Stimulated activated CD8-positive, alpha-beta memory T cell treated with anti-CD3 and anti-CD28 coated beads, Interleukin-2, amount 100 ng/mL, for 1 hour (primary cell): ENCODE measurements at places on chromosomes 7 and 10.

GRCh38 chr7:42878303-42878702 lies 33.6 kb downstream of the C7orf25 start:
- DNase-seq, result no peak

- no peak for DNase-seq
These were observed 16.7 kb downstream of the POT1 start for GRCh38 chr7:124912972-124913371.

- DNase-seq, result no peak
These were observed 61.4 kb downstream of the ABI1 start for GRCh38 chr10:26799342-26799741.

DNA sequence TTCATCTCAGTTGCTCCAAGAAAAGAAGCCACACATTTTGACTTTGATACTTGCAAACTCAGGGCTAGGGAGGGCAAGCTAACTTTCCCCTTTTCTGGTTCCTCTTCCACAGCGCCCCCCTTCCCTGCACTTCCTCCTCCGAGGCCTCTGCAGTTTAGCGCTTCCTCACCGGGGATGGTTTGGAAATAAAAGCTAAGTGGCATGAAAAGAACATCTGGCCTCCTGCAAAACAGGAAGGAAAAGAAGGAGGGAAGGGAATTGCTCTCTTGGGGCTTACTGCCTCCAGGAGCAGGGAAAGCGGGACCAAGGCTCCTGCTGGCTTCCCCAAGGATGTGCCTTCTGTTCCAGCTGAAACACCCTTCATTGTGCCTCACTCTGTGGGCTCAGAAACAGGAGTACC lies 42.3 kb downstream of the PRKCQ start:
- DNase-seq, result no peak

DNA sequence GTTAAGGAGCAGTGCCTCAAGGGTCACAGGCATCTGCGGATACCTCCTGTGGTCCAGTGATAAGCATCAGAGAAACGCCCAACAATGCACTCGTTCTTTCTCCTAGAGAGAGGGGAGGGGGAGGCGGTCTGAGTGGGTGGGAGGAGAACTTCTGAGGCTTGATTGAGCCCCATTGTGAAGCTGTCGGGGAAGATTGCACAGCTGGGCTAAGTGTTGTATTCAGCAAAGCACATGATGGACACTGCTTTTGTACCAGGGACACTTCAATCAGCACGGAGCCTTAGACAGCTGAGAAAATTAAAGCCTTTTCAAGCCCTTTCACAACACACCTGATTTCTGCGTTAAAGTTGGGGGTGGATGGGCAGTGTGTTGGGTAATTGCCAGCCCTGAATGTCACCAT lies 230.3 kb upstream of the GHITM start:
- DNase-seq, result no peak
